Aorta (tissue), 5 donors: ENCODE measurements at places on chromosomes 4 and X. TPM values are rescaled to one million over a fixed set of nuclear protein-coding genes. Genes with fewer than 3 reads are reported as not detected.

DNA sequence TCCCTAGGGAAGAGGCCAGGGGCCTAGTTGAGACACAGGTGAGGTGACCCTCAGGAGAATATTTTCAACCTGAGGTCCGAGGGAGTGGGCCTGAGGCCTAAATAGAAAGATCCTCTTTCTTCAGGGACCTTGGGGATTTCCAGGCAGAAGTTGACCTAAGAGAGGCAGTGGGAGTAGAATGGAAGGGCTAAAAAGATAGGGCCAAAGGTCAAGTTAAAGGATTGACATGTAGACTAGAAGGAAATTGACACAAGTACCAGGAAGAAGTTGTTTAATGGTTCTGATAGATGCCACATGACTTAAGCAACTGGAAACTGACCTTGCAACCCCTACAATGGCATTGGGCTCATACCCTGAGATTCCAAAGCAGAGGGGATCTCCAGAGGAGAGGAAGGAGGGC is 76.9 kb downstream of the SHROOM3 start:
- no peaks in the 10 kb centered on the region for H3K4me1 ChIP-seq
- DNase-seq, result no peak
- no peak overlapping the region for H3K27ac ChIP-seq
- H3K36me3 ChIP-seq, result no peaks in the 10 kb centered on the region

The LDB2 gene
- 91.5 TPM for total RNA-seq

The PRAF2 gene
- 40.2 TPM for total RNA-seq

- H3K4me1 ChIP-seq, result peaks cover 6% of the 10 kb centered on the region
- peak overlapping the region; percentile 24 for H3K4me3 ChIP-seq
- no peaks in the 10 kb centered on the region for H3K27me3 ChIP-seq
- no peak for DNase-seq
Measured at GRCh38 chr4:73668782-73669201, 48.6 kb upstream of the RASSF6 start.

GRCh38 chr4:32847461-32847860 is 2127.3 kb downstream of the PCDH7 start:
- no peaks in the 10 kb centered on the region for H3K27me3 ChIP-seq
- H3K27ac ChIP-seq, result no peak overlapping the region
- no peaks in the 10 kb centered on the region for H3K36me3 ChIP-seq

GRCh38 chrX:101931136-101931487 is 715 bp downstream of the ZMAT1 start:
- H3K27ac ChIP-seq, result no peak overlapping the region
- H3K4me3 ChIP-seq, result peak overlapping the region; percentile 56
- no peaks in the 10 kb centered on the region for H3K4me1 ChIP-seq
- no peak for DNase-seq
- no peaks in the 10 kb centered on the region for H3K36me3 ChIP-seq

The PACRGL gene
- total RNA-seq, result 18.7 TPM

The EFHC2 gene
- total RNA-seq, result 0.84 TPM

The WDFY3 gene
- 177 TPM for total RNA-seq

- no peak within 1 kb of the TSS for H3K4me3 ChIP-seq
- no peaks in the 10 kb centered on the region for H3K27me3 ChIP-seq
- no peaks in the 10 kb centered on the region for H3K4me1 ChIP-seq
- H3K36me3 ChIP-seq, result no peaks in the 10 kb centered on the region
- peak; percentile 68 for DNase-seq
Measured at GRCh38 chrX:281166-281999, at the start of gene PLCXD1. Gene PLCXD1 (plus strand): TSS chrX:281381. CDS start chrX:284188, 2,807 bp downstream.

DNA sequence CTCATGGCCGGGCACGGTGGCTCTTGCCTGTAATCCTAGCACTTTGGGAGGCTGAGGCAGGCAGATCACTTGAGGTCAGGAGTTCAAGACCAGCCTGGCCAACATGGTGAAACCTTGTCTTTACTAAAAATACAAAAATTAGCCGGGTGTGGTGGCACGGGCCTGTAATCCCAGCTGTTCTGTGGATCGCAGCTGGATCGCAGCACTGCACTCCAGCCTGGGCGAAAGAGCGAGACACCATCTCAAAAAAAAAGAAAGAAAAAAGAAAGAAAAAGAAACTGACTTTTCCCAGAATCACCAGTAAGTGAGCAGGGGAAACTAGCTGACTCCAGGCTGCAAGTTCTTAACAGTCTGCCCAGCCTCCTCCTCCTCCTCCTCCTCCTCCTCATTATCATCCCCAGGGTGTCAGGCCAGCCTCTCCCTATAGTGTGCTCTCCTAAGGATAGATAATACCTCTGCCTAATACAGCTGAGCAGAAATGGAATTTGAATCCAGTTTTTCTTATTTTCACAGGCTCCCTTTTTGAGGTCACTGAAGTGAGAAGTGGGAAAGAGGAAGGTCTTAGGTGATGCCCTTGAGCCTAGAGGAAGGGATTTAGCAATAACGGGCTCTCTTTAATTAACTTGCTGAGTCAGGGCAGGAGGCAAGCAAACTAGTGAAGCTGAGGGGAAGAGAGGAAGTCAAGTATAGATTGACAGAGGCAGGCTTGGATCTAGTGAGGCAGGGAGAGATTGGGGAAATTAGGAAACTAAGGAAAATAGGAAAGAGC is 11.8 kb upstream of the ELF2 start:
- no peak for DNase-seq
- H3K27me3 ChIP-seq, result peaks cover 1% of the 10 kb centered on the region
- H3K36me3 ChIP-seq, result no peaks in the 10 kb centered on the region

The DSPP gene
- total RNA-seq, result not detected

The MSANTD1 gene
- total RNA-seq, result 3.5 TPM

The AWAT1 gene
- not detected for total RNA-seq

The COL25A1 gene
- 2.2 TPM for total RNA-seq

GRCh38 chr4:602559-602942 is 22.8 kb upstream of the PDE6B start:
- DNase-seq, result no peak
- no peaks in the 10 kb centered on the region for H3K4me1 ChIP-seq
- H3K36me3 ChIP-seq, result no peaks in the 10 kb centered on the region
- H3K27me3 ChIP-seq, result no peaks in the 10 kb centered on the region

The C4orf36 gene
- total RNA-seq, result 1.2 TPM

GRCh38 chr4:14841801-14842768 is 160.2 kb upstream of the CPEB2 start:
- H3K4me3 ChIP-seq, result no peak overlapping the region
- no peaks in the 10 kb centered on the region for H3K36me3 ChIP-seq
- no peaks in the 10 kb centered on the region for H3K4me1 ChIP-seq
- H3K27ac ChIP-seq, result peak overlapping the region; percentile 51
